ENCODE measurements at places on chromosomes 6 and 20.

DNA sequence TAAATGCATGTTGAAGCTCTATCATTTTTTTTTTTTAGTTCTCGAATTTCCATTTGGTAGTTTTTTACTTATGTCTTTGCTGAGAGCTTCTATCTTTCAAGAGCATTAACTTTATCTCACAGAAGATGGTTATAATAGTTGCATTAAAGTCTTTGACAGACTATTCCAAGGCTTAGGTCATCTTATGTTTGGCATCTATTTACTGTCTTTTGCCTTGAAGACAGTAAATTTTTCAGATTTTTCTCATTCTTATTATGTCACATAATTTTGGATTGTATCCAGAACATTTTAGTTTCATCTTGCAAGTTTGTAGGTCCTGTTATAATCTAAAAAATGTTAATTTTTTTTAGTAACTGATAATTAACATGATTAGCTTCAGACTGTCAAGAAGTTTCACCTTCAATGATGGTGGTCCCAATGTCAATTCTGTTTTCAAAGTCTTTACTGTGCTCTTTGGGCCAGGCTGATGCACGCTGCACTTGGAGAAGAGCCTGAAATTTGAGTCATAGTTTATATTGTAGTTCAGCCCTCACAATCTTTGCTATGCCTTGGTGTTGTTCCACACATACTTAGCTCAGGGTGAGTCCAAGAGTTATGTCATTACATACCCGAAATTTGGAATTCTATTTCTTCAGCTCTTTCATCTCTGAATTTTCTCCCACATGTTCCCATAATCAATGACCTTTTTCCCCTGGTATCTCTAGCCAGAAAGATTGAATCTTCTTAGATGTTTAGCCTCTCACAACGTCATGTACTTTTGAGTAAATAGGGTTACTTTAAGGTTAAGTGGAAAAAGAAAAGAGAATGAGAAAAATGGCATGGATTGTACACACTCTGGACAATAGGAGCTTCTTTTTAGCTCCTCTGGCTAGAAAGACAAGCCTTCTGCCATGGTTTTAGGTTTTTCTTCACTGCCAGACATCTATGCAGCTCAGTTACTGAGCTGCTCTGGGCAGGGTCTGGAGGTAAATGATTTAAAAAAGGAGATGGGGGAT lies 110.3 kb upstream of the BTBD3 start:
- DNase-seq = no peak

DNA sequence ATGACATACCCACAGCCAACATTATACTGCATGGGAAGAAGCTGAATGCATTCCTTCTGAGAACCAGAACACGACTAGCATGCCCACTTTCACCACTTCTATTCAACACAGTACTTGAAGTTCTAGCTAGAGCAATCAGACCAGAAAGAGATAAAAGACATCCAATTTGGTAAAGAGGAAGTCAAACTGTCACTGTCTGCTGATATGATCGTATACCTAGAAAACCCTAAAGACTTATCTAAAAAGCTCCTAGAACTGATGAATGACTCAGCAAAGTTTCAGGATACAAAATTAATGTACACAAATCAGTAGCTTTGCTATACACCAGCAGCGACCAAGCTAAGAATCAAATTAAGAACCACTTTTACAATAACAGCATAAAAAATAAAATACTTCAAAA lies 60.5 kb downstream of the EYS start:
- DNase-seq = no peak

DNA sequence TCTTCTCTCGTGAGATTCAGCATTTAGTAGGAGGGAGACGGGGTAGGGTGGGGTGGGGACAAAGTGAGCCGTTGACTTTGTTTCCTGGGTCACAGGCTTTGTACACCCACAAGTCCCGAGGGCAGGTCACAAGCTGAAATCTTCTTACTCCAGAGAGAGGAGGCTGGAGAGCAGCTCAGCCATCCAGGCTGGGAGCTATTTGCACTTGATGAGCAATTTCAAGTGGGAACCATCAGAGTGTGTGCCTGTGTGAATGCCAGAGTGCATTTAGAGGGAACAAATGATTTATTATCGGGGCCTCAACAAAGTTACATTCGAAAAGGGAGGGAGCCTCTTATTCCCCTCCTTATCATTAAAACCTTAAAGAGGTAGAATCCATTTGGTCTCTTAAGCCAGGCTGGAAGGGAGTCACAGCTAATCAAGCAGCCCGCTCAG lies 155.7 kb upstream of the JARID2 start:
- DNase-seq = no peak

DNA sequence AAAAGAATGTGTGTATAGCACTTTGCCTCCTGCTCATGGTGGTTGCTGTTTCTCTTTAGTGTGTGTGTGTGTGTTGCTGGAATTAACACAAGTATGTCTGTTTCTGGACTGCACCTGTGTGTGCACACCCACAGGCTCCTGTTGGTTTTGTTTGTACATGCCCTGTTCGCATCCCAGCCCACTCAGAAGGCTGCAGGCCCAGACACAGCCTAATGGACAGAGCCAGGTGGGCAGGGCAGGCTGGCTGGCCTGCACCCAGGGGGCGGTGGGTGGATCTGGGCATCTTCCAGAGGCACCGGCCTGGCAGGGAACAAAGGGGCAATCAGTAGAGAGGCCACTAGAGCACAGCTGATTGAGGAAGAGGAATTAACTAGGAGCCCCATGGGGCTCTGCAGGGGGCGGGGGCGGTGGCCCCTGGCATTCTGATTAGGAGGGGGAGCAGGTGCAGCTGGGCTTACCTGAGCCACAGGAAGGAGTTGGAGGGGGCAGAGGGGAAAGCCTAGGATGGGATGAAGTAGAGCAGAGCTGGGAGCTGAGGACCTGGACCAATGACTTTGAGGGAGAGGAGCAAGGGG lies 21.9 kb downstream of the CD40 start:
- DNase-seq = no peak

DNA sequence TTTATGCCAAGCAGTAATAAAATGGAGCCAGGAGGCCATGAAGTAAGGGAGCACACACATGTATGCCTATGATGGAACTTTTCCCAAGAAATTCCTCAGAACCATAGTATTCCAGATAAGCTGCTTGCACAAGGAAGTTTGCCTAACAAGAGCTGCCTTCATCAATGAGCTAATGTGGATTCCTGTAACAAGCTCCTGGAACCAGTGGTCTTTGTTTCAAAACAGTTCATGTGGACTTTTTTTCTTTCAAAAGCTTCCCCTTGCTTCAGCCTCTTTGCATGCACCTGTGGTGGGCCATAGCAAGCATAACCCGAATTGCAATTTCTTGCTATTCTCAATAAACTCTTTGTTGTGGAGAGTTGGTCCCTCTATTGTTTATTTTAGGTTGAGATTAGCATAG lies 359.6 kb downstream of the UTRN start:
- no peak for DNase-seq

DNA sequence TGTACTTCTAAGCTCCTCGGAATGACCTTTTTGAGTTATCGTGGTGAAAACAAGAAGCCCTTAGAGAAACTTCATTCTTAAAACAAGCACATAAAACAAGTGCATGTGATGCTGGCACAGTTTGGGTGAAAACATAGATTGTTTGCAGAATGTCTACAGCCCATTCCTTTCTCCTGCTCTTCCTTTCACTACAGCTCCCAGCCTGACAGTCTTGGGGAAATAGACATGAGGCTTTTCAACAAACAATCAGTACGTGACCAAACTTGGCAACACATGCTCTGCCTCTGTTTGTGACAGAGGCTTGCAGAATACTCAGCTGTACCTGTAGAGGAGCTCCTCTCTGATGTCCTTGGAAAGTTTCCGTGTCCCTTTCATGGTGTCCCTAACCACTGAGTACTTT lies 321.6 kb downstream of the ZFAND3 start:
- no peak for DNase-seq

DNA sequence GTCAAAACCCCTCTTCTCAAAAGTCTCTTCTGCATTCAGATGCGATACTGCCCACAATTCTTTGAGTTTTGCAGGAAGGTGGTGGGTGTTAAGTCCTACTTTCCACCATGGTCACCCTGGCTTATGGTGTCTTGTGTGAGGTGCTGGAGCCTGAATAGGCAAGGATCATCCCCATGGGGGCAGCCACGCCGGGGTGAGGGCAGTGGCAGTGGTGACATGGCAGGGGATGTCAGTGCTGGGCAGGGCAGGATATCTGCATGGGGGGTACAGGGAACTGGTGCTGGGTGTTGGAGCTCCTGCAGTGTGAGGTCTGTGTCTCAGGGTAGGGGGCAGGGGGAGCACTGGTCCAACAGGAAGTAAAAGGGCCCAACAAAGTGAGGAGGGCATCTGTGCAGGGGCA lies 2.3 kb downstream of the MAS1 start:
- no peak for DNase-seq

- no peak for DNase-seq
These were observed 24.4 kb downstream of the FOXQ1 start for GRCh38 chr6:1336246-1336843.

GRCh38 chr6:25669413-25669812 lies 17.4 kb downstream of the SCGN start:
- no peak for DNase-seq

DNA sequence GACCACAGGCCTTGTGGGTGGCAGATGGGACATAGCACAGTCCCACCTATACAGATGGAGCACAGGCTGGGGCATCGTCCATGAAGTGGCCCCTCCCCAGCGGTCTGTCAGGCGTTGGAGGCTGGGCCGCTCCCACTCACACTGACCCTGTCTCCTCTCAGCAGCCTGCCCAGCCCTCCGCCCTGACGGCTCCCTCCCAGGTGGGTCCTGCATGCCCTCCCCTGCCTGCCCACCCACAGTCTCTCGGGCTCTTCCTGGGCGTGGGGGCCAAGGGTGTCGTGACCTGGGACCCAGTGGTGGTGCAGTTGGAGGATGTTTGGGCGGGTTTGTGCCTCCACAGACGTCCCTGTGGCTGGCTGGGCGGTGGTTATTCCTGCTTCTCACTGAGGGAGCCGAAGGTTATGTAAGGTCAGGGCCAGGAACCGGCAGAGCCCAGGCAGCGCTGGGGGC lies 22.3 kb downstream of the COL20A1 start:
- DNase-seq = no peak

- no peak for DNase-seq
These were observed 55.6 kb downstream of the FRK start for GRCh38 chr6:116004841-116005815.

DNA sequence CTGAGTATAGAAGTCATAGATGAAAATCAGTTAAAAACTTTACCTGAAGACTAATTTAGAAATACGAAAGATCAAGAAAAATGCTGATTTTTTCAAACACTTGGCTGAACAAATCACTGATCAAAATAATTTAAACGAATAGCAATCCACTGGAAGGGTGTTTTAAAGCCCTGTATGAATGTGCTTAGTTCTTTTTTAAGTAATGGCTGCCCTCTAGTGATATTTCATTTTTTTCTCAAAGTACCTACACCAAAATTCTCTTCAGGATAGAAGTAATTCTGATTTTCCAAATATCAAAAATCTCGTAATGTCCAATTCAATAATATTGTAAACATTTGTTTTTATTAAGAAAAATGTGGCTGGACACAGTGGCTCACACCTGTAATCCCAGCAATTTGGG lies 32.5 kb downstream of the AKAP7 start:
- DNase-seq = no peak

- DNase-seq = no peak
These were observed 406.1 kb downstream of the EPM2A start for GRCh38 chr6:145329257-145329656.
